SJCRH30 (cell line): ENCODE measurements at places on chromosomes 16 and 17. TPM values are rescaled to one million over a fixed set of nuclear protein-coding genes. Genes with fewer than 3 reads are reported as not detected.

FKBP10 gene
- 61.4 and 72.2 TPM in 2 replicates for total RNA-seq

DNA sequence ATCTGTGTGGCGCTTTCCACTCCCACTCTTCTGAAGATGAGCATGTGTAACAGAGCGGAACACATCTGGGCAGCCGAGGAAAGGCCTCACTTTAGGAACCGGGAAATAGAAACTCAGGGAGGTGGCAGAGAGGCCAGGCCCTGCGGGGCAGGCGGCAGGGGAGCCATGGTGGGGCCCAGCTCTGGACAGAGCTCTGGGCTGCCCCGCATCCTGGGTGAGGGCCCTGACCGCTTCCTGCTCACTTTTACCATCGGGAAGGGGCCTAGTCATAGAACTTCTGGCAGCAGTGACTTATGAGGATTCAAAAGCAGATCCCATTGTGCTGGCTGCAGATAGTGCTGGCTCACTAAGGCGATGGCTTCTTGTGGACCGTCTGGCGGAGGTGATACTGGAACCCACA lies 22.6 kb downstream of the COX4I1 start:
- no peaks in the 10 kb centered on the region for H3K4me1 ChIP-seq
- H3K27ac ChIP-seq = no peak overlapping the region
- DNase-seq = no peak
- H3K36me3 ChIP-seq = no peaks in the 10 kb centered on the region
- no peaks in the 10 kb centered on the region for H3K27me3 ChIP-seq

DNA sequence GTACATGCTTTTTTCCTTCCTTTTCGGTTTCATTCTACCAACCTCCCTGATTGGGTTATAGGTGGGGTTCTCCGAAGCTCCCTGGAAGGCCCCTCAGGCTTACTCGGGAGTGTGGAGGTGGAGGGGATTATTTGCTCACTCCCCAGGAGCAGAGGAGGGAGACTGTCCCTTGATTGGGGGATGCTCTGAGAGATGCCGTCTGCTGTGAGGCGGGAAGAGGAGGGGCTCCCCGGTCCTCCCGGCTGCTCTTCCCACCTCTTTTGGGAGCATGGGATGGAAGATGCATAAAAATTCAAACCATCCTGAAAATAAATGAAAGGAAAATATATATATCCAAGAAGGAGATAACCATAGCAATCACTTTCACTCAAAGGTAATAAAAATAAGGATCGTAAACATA lies 16.1 kb upstream of the RPTOR start:
- no peaks in the 10 kb centered on the region for H3K36me3 ChIP-seq
- peaks cover 2% of the 10 kb centered on the region for H3K27me3 ChIP-seq
- peak; percentile 60 for DNase-seq

DNA sequence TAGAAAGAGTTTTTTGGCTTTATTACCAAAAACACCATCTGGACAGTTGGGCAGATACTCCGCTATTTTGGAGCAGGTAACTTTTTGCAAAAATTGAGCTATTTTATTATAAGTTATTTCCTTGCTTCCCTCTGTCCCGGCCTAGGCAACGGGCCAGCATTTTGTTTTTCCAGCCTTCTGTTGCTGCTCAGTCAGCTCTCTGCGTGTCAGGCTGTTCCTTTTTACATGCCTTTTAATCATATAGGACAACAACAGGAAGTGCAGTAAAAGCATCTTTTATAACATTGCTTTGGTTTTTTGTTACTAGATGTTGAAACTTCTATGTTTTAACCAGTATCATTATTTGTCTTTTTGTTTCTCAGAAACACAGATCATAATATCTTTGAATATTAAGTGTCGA lies 30.4 kb downstream of the PPM1D start:
- H3K4me3 ChIP-seq = no peak overlapping the region
- DNase-seq = no peak
- H3K36me3 ChIP-seq = 0 out of 2 replicates have a peak, but pooled peaks cover 3% of the 10 kb centered on the region
- H3K27ac ChIP-seq = no peak overlapping the region
- H3K4me1 ChIP-seq = no peaks in the 10 kb centered on the region
- no peaks in the 10 kb centered on the region for H3K27me3 ChIP-seq

- peaks cover 3% of the 10 kb centered on the region; the same call in 1 of the 2 replicates for H3K4me1 ChIP-seq
- no peaks in the 10 kb centered on the region for H3K27me3 ChIP-seq
- H3K36me3 ChIP-seq = no peaks in the 10 kb centered on the region
These were observed 656 bp upstream of the KCTD13 start for GRCh38 chr16:29926711-29927052.

- no peak overlapping the region for H3K27ac ChIP-seq
- no peaks in the 10 kb centered on the region for H3K4me1 ChIP-seq
- peaks cover 23% of the 10 kb centered on the region for H3K27me3 ChIP-seq
- H3K36me3 ChIP-seq = no peaks in the 10 kb centered on the region
- no peak overlapping the region for H3K4me3 ChIP-seq
- no peak for DNase-seq
These were observed 6.5 kb upstream of the CCL1 start for GRCh38 chr17:34369571-34369970.

DNA sequence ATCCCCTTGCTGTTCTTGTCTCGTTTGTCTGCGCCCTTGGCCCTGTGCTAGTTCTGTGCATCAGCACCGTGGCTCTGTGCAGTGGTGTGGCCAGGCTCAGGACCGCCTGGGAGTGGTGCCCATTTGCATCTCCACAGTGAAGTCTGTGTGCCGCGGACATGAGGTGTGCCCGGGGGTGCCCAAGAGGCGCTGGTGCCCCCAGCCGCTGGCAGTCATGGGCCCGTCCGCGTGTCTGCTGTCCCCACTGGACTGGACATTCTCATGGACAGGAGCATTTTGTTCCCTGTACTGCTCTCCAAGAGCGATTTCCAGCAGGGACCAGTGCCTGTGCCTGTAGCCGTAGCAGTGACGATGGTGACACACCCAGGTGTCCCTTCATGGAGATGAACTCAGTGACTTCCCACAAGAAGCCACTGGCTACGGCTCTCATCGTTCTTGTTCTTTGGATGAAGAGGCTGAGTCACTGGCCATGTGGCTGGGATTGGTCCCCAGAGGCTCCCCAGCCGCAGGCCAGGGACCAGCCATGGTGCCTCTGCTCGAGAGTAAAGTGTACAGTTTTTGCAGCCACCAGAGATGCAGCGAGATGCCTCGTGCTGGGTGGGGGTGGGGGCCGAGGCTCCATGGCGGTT lies 13.0 kb upstream of the MC1R start:
- no peaks in the 10 kb centered on the region for H3K4me1 ChIP-seq
- peaks cover 33% of the 10 kb centered on the region for H3K36me3 ChIP-seq
- H3K4me3 ChIP-seq = no peak overlapping the region
- H3K27ac ChIP-seq = no peak overlapping the region
- no peak for DNase-seq
